A673 (cell line): ENCODE measurements at places on chromosomes 2 and 18. TPM values are rescaled to one million over a fixed set of nuclear protein-coding genes. Genes with fewer than 3 reads are reported as not detected.

The RAB6C gene
- not detected in 2 replicates for total RNA-seq

- no peak for DNase-seq
Measured at GRCh38 chr18:62330650-62331049, 5.5 kb downstream of the TNFRSF11A start.

GRCh38 chr2:135617501-135618015 is 86.3 kb downstream of the R3HDM1 start:
- no peak for DNase-seq

GRCh38 chr2:23696752-23697045 is 230.2 kb downstream of the ATAD2B start:
- DNase-seq = no peak

GRCh38 chr2:34337735-34338134 is 738.6 kb upstream of the FAM98A start:
- DNase-seq = no peak

GRCh38 chr18:25672490-25672889 is 320.5 kb upstream of the ZNF521 start:
- peak; percentile 3 for DNase-seq

- DNase-seq = no peak
Measured at GRCh38 chr18:59039449-59039848, 100.2 kb upstream of the SEC11C start.

DNA sequence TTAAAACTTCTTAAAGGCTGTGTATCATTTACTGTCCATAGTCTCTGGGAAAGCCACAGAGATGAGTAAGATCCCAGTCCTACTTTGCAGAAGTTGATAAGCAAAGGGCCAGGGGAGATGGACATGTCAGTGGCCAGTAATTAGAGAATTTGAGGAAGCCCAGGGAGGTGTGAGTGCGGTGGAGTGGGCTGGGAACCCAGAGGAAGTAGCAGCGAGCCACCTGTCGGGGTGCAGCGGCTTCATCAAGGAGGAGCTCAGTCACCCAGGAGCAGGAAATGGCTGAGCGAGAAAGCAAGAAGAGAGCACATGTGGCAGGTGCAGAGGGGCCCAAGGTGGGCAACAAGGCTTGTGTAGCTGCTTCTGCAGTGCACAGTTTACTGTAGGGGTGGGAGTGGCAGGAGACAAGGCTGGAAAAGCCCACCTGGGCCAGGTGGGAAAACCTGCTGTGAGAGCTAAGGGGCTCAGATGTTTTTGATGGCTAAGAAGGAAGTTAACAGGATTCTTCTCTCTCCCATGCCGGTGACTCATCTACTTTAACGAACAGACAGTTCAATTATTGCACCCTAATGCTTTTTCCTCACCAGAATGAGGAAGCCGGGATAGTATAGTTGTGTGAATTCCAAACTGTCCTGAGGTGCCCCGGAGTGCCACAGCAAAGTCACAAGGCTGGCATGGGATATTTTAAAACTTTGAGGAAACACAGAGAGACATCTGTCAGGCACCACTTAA is 34.8 kb upstream of the MGAT5 start:
- DNase-seq = no peak

DNA sequence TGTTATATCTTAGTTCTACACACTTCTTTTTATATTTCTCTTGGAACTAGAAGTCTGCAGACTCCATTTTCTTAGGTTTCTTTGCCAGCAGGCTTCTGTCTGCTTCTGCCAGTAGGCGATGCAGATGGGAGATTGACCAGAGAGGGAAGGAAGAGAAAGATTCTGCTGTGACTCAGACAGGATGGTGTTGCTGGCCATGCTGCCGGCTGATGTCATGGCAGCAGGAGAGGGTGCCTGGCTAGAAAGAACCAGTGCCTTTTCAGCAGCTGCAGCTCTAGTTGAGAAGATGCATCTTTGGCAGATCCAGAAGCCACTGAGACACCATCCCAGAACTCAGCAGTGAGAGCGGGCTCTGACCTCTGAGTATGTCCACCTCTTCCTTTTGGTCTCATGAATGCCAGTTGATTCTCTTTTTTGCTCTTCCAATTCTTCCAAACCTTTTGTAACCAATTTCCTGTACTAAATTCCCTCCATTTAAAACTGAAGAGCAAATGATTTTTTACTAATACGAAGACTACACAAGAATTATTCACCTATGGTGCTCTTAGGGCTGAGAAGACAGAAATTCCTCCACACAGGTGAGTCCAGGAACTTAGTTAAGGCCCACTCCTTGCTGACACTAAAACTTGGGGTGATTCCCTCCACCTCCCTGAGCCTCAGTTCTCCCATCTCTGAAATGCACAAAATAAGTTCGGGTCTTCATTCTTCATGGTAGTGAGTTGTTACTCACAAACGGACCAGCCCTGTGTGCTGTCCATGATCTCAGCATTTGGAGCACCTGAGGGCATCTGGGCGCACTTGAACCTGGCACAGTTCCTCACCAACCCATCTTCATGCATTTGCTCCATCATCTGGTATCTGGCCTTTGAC is 200.7 kb downstream of the MYCN start:
- DNase-seq = no peak

GRCh38 chr2:44452069-44452583 is 90.4 kb downstream of the CAMKMT start:
- DNase-seq = no peak

DNA sequence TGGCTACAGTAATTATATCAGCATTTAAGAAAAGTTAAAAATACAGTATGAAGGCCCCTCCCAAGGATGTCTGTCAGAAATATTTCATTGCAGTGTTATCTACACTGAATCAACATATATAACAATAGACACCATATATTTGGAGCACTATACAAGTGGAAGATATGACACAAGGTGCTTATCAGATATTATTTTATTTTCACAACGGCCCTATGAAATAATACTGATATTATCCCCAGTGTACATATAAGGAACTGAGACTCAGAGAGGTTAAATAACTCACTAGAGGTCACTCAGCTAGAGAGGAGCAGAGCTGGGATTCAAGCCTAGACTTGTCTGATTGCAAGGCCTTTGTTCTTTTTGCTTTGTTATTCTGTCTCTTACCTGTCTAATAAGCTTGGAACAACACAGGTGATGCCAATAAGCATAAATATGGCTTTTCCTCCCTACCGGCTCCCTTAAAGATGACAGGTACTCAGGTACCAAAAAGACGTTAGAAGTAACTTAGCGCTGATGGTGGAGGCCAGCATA is 4.7 kb upstream of the SLC40A1 start:
- DNase-seq = no peak
